PC-9 (cell line): ENCODE measurements at places on chromosomes 6 and 20. TPM values are rescaled to one million over a fixed set of nuclear protein-coding genes. Genes with fewer than 3 reads are reported as not detected.

Gene EPHA7
- total RNA-seq, result 0.57 and 1.0 TPM in 2 replicates

Gene MUC21
- 0.13 TPM in 1 of 2 replicates, not detected in the other for total RNA-seq

Gene LCA5
- total RNA-seq, result 4.8 and 5.4 TPM in 2 replicates

- no peak for DNase-seq
Observed at GRCh38 chr6:168217216-168217879, 102.2 kb downstream of the DACT2 start.

- DNase-seq, result no peak
Observed at GRCh38 chr6:10725716-10726115, 2.8 kb downstream of the TMEM14C start.

- peak; percentile 42 for DNase-seq
Observed at GRCh38 chr6:43817192-43817591, 47.2 kb downstream of the VEGFA start.

GRCh38 chr6:34346175-34347119 lies 46.0 kb downstream of the NUDT3 start:
- DNase-seq, result no peak

DNA sequence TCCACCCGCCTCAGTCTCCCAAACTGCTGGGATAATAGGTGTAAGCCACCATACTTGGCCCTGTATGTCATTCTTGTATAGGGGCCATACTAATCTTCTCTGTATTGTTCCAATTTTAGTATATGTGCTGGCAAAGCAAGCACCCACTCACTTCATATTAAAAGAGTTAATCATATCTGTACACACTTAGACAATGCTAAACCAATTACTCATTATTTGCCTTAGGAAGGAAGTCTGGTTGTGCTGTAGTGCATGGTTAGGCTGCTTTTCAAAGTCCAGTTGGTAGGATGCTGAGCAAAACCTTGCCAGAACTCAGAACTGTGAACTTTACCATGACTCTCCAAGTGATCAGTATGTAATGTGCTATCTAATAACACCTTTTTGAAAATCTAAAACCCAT lies 88.6 kb downstream of the LIN28B start:
- no peak for DNase-seq

DNA sequence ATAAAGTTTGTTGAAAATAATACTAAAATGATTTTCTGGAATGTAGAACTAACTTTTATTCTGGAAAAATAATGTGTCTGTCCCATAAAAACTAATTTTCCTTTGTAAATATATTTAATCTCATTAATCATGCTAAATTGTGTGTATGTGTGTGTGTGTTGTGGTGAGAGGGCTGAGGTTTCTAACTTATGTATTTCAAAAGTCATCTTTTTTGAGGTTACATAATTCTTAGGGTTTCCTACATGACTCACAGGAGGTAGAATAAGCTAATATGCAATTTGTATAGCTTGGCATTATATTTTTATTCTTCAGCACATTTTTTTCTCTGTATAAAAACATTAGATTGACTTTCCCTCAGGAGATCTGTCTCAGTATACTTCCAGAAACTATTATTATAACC lies 64.1 kb upstream of the CLVS2 start:
- DNase-seq, result no peak

GRCh38 chr6:44341095-44341890 lies 1.2 kb upstream of the SPATS1 start:
- DNase-seq, result no peak

DNA sequence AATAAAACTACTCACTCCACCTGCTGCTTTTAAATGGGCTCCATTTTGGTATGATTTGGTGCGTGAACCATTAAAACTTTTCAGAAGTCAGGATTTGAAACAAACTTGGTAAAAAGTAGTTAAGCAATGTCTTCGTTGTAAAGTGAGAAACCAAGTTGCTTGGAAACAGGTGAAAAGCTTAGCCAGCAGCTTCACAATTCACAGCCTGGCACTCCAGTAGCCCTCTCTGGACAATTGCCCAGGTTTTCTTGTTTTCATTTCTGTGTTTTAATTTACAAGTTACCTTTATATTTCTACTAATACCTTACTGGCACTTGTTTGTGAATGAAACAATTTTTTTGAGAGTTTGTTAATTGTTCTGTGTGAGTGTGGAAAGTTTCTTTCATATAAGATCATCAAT lies 12.8 kb downstream of the NT5E start:
- DNase-seq, result no peak

- no peak for DNase-seq
Observed at GRCh38 chr6:133157995-133158394, 83.2 kb upstream of the EYA4 start.

DNA sequence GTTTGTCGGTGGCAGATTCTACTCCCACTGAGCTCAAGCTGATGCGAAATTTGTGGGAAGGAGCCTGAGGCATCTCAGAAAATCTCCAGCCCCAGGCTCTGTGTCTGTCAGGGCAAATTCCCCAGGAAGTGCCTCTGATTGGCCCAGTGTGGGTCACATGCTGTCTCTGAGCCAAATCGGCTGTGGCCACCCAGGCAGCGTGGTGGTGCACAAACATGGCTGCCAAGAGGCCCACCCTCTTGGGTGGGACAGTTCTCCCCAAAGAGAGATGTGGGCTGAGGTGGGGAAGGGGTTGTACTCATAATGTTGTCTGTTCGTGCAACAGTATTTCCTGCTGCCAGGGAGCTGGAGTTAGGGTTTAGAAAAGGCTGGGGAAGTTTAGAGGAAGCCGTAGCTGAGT lies 130.6 kb downstream of the BMP7 start:
- DNase-seq, result no peak

DNA sequence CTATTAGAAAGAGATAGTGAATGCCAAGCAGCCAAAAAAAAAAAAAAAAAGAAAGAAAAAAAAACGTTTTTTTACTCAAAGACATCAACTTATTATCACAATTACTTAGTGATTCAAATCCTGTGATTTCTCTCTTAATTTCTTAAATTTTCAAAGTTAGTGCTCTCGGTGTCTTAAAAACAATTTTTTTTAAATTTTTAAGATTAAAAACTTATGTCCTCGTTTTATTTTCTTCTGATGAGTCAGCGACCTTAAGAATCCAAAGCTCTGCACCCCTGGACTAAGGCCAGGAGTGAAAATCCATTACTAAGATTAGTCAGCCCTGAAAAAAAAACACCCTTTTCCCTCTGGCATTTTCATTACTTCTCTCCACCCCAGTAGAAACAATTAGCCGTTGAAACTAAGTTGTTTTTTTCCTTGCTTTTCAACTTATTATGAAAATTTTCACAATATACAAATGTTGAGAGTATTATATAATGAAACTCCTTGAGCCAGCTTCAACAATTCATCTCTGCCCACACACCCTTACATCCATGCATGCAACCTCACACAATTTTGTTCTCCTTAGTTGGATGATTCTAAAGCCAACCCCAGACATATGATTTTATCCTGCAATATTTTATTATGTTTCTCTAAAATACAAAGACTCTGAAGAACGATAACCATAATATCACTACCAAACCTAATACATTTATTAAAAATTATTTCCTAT lies 85.6 kb upstream of the CARMIL1 start:
- DNase-seq, result peak; percentile 52

DNA sequence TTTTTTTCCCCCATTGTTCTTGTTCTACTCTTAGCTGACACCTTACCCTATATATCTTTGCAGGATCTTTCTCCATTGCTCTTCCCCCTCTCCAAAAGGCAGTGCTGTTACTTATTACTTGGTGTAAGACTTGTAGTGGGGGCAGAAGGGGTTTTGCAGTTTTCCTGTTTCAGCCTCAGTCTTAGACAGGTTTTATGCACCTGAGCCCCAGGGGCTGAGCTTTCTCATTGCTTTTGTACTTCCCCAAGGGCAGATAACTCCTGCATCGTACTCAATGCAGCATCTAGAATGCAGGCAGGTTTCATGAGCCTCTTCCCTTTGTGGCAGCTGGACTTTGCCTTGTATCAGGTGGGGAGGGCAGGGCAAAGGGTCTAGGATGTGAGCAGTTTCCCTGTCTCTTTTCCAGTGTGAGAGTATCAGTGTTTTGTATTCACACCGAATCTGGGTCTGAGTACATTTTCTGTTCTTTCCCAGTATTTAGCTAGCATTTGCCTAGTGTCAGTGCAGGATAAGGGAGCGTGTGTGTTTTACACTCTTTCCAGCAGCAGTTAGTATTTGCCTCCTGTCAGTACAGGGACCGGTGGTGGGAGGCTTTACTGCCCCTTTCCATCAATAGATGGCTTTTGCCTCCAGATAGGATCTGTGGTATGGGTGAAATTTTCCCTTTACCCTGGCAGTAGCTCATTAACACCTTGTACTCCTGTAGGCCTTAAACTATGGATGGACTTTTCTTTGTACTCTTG lies 19.6 kb downstream of the CYB5R4 start:
- DNase-seq, result no peak

DNA sequence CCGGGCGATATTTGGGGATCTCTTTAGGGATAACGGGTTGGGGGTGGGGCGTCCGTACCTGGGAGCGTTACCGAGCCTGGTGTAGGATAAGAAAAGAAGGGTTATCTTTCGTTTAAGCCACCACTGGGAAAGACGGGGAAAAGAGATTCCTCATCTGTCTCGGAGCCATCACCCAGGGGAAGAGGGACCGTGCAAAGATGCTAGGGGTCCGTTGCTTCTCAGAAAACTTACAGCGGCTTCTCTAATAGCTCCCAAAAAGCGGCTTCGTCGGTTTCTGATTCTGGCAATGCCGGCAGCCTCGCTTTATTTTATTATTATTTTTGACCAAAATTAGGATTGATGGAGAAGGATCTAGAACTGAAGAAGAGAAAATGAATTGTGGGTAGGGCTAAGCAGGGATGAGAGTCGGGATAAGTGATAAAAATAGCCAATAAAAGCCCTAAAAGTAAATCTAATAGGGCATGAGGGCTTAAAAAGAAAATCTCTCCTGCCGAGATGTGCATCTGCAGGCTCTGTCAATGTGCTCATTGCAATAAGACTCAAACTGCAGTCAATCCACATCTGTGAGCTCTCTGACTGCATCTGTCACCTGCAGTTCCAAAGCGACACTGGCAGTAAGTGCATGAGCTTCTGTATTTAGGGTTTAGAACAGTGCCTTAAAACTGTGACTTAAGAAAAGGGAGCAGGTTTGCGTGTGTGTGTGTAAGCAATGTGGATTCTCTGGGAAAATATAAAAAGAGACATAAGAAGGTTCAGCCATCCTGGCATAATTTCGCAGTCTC lies 801 bp downstream of the TBPL1 start:
- DNase-seq, result no peak
